Cardiac septum (tissue), 1 donor: ENCODE measurements at places on chromosomes 5 and 9. TPM values are rescaled to one million over a fixed set of nuclear protein-coding genes. Genes with fewer than 3 reads are reported as not detected.

Gene FAM114A2
- 37.6 TPM for total RNA-seq

Gene CKMT2
- total RNA-seq: 1,231 TPM

Gene C5orf34
- total RNA-seq: 0.22 TPM

Gene FST
- 1.9 TPM for total RNA-seq

Gene FAM163B
- not detected for total RNA-seq

Gene SLC36A3
- total RNA-seq: not detected

Gene WDR38
- not detected for total RNA-seq

Gene ECSCR
- total RNA-seq: 20.1 TPM

Gene C9orf153
- not detected for total RNA-seq

DNA sequence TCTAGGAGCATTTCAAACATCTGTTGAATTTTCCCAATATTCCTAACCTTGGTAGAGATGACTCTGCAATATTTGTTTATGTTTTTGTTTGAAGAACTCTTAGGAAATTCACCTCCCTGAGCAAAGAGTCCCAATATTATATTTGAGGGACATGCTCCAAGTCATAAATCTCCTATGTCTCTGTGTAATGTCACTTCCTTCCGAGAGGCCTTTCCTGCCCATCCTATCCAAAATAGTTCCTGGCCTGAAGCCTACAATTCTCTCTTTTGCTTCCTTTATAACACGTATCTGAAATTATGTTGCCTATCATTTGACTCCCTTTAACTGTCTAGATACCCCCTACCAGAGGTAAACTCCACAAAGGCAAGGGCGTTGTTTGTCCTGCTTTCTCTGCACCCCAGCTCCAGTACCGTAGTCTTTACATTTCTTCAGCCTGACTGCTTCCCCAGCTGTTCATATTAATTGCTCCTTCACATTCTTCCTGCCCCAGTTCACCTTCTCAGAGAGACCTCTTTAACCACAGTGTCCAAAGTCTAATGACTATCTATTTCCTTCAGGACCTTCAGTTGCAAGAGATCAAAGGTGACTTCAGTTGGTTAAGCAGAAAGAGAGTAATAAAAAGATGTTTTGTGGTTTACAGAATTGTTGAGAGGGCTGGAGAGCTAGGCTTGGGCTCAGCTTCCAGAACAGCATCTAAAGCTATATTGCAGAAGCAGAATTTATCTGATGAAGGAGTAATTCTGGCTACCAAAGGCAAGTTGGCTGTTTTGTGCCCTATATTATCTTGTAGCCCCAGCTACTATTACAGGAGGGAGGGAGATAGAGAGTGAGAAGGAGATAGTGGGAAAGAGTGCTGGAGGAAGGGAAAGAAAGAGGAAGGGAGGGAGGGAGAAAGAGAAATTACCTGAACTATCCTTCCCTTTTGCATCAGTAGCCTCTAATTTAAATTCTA is 109.3 kb upstream of the TMEM161B start:
- DNase-seq: no peak

DNA sequence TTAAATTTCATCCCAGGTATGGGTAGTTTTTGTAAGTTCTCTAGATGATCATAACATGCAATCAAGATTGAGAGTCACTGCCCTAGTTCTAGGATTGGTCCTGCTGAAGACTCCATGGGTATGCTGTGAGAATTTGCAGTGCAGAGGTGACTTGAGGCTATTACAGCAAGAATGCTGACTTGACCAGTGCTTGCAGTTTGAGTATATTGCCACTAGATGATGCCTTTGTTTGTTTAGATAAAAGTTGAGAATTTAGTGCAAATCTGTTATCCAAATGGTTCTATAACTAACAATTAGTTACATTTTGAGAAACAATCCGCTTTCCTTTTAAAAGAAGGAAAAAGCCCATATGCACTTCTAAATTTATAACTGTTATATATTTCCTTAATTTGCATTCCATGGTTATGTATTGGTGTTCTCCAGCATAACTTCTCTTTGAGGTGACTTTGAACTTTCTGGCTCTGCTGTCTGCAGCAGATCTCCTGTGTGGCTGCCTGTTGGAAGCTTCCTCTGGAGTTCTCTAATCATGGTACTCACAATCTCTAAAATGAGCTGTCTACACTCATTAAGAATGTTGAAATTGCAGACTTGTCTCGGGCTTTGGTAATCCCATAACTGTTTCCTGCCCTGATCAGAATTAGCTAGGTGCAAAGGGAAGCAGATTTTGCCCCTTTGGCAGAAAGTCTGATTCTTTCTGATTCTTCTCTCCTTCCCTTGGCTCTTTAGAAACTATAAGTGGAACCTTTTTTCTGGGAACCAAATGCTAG is 24.9 kb downstream of the MELK start:
- DNase-seq: no peak

GRCh38 chr5:140806834-140807775 is at the start of gene PCDHA4:
Gene PCDHA4, plus strand, starts transcription at chr5:140807068.
- DNase-seq: no peak

- no peak for DNase-seq
Observed at GRCh38 chr5:75463726-75464125, 47.7 kb downstream of the CERT1 start.

DNA sequence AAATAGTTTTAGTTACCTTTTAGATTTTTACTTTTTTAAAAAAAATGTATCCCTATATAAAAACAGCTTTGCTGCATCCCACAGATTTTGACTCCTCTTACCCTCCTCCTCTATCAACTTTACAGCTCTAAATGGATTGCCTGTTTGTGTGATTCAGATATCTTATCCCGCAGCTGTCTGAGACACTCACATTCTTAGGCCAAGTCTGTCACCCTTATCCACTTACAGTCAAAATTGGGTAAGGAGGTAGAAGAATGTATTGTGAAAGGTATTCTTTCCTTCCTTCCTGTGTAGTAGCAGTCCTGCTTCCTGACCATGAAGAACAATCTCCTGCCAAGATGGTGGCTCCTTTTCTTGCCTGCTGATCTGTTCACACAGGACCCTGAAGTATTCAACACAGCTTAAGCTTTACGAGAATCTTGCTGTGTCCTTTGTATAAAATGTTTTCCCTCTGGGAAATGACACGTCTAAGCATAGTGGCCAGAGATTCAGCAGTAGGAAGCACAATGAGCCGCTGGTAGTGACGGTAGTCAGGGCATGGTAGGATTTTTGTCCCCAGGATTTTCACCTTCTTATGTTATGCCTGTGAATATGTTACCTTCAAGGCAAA is 67.7 kb upstream of the ST8SIA4 start:
- DNase-seq: no peak

DNA sequence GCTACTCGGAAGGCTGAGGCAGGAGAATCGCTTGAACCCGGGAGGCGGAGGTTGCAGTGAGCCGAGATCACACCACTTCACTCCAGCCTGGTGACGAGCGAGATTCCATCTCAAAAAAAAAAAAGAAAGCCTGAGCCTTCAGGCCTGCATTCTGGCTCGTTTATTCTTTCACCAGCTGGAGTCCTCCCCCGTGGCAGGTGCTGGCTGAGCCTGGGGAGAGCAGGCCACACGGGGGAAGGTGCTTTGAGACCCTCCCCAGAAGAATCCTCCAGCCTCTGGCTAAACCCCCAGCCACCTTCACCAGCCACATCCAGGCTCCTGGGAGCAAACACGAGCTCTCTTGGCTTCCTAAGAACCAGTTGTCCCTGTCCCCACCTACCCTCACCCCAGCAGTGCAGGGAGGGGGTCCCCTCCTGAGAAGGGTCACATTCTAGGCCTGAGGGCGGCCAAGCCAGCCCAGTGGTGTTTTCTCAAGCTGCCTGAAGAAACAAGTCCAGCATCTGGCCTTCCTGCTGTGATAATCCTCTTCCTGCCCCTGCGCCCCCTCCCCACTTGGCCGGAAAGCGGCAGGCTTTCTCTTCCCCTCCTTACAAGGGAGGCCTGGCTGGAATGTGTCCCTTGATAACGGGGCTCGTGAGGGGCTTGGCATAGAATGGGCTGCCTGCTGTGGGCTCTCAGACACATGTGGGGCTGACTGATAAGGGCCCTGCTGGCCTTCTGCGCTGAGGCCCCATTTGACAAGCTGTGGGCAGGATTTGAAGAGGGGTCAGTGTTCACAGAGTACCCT is 41.5 kb downstream of the PLPP7 start:
- DNase-seq: no peak

DNA sequence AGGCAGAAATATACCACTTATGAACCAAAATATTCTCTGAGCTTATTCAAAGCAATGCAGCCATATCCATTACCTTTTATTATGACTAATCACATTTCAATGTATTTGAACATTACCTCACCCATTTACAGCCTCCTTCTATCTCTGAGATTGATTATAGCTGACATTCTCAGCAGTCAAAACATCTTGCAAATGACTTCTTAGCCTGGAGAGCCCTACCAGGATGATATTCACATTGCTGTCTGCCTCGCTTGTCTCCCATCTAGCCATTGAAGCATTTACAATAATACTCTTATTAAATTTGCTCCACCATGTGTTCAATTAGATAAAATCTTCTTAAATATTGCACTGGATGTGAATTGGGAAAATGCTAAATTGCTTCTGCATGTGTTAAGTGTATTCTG is 1879.9 kb upstream of the ACO1 start:
- no peak for DNase-seq

- DNase-seq: no peak
Observed at GRCh38 chr9:26801772-26802171, 90.8 kb downstream of the CAAP1 start.

- DNase-seq: no peak
Observed at GRCh38 chr5:133247151-133247709, 195.4 kb downstream of the HSPA4 start.

DNA sequence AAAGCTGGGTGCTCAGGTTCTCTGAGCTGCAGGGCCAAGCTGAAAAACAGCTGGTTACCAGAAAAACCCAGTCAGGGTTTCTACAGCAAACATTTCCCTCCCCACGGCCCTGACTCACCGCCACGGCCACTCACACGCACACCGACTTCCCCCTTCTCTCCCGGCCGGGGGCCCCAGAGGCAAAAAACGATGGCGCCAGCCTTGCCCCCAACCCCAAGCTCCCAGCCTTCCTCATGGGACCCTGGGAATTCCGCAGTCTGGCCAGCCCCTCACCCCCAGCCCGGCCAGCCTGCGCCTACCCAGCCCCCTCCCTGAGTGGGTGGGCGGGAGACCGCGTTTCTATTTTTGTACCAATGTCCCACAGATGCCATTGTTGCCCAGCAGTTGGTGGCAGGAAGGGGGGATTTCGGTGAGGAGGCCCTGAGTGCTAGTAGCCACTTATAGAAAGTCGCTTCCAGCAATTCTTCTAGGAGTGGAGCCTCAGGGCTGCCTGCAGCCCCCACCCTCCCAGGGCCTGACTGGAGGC is 18.4 kb downstream of the ENG start:
- no peak for DNase-seq

DNA sequence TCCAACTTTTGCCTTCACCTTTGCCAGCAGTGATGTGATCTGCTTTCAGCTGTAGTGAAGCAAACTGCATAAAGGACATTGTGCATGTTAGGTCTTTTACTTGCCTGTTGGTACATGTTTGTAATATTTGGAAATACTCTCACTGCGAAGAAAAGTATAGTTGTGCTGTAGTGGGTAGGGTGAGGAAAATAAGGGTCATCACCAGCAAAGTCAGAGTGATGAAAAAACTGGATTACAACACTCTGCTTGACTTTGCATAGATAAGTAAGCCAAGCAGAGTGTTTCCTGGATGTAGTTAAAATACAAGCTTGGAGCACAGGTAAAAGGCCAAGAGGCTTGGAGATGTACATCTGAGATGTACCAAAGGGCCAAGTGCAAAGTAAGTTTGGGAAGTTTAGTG is 16.7 kb downstream of the TGFBR1 start:
- DNase-seq: no peak

GRCh38 chr5:9054322-9054721 is 491.6 kb downstream of the SEMA5A start:
- DNase-seq: no peak

DNA sequence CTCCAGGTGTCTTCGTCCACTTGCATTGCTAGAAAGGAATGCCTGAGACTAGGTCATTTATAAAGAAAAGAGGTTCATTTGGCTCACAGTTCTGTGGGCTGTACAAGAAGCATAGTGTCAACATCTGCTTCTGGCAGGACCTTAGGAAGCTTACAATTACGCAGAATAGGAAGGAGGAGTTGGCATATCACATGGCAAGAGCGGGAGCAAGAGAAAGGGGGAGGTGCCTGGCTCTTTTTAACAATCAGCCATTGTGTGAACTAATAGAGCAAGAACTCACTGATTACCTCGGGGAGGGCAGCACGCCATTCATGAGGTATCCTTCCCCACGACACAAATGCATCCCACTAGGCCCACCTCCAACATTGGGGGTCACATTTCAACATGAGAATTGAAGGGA is 134.4 kb upstream of the EFNA5 start:
- no peak for DNase-seq

- no peak for DNase-seq
Observed at GRCh38 chr9:89984214-89984613, 379.4 kb downstream of the GADD45G start.

DNA sequence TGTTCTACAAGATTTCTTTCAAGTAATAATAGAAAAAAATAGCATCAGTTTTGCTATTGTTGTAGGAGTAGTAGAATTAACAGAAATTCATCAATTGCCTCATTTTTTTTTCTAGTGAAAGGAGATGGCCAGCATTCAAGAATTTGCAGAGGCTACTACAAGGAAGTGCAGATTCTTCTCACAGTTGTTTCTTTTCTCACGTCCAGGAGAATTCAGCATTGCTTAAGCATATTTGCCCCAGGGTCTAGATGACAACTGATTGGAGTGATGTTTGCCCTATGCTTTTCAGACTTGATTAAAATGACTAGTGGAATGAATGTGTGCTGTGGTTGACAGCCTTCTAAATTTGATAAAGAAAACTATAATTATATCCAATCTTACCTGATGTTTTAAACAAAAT is 46.6 kb upstream of the SLC12A2 start:
- no peak for DNase-seq

DNA sequence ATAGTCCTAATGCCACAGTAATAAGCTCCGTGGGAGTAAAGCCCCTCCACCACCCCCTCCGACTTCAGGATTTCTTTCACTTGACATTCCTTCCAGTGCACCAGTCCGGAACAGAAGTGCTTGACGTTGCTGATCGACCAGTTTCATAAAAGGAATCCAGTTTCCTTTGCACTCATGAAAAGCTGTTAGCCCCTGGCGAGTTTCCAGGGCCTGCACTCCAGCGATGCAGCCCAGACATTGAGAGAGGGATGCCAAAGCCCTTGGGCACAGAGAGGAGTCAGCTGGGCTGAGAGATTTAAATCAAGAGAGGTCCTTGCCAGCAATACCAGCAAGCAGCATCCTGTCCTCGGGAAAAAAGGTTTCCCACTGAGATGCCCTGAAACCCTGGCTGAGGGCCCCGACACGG is 170.1 kb downstream of the GABBR2 start:
- no peak for DNase-seq

DNA sequence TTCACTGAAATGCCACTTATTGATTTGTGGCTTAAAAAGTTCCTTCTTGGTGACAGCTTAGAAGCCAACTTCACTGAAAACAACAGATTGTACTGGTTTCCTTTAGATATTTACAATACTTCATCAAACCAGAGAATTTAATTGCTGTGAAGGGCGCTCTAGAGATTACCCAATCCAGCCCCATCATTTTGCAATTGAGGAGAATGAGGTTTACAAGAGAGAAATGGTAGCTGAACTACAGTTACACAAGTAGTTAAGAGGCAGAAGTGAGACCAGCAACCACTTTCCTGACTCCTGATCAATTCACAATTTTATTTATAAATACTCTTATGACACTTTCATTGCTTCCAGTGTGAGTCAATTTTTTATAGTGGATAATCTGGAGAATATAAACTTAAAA is 103.5 kb upstream of the APC start:
- DNase-seq: no peak
